ENCODE measurements at places on chromosomes 1 and 21. TPM values are rescaled to one million over a fixed set of nuclear protein-coding genes. Genes with fewer than 3 reads are reported as not detected.
A peak's percentile ranks its signal among the peaks of the same experiment; 100 is the strongest.

The CYP4Z1 gene
- not detected for total RNA-seq

DNA sequence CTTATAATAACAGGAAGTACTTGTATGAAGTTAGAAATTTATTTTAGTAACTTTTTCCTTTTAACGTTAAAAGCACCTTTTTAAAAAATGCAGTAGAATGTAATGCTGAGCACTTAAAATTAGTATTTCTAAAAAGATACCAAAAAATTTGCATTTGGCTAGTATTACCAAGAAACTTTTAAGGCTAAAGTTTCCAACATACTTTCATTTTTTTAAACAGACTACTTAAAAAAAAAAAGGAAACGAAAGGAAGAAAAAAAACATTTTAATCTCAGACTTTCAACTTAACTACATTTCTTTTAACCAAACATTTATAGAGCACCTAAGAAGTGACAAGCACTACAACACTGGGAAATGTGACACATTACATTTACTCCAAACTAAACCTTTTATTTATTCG lies 2.8 kb downstream of the ARID4B start:
- DNase-seq, result no peak

The F13B gene
- total RNA-seq, result not detected

GRCh38 chr1:50978852-50979781 lies 9.1 kb downstream of the CDKN2C start:
- DNase-seq, result no peak

The ANGPTL7 gene
- under 0.01 TPM for total RNA-seq

GRCh38 chr21:41290106-41290799 lies 26.3 kb upstream of the FAM3B start:
- DNase-seq, result no peak

DNA sequence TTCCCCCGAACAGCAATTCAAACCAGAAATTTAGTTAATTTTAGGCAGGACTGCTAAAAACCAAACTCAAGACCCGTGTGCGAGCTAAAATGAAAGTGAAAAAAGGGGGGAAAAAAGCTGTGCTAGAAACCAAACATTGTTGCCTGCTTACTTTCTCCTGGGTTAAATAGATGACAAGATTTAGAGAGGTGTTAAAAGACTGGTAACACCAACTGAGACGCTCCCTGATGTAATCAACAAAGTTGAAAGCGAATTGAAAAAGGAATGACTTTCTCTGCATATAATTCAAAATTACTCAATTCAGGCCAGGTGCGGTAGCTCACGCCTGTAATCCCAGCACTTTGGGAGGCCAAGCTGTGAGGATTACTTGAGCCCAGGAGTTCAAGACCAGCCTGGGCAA lies 6.8 kb downstream of the CDCA8 start:
- DNase-seq, result no peak

The NTMT2 gene
- total RNA-seq, result not detected

DNA sequence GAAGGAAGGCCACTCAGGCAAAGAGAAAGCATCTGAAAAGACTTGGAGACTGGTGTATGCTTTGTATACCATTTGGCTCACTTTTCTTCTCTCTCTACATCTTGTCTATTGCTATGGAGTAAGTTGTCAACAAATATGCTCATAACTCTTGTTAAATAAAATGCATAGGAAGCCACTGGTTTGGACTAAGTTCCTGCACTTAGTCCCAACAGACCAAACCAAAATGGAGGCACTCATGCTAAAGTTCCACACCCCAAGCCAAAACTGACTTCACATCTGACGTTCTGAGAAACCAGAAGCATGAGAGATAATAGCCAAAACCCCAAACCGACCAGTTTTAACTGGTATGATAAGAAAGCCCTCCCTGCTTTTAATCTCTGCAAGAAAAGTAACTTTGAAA lies 135.3 kb upstream of the LYPLAL1 start:
- DNase-seq, result no peak

DNA sequence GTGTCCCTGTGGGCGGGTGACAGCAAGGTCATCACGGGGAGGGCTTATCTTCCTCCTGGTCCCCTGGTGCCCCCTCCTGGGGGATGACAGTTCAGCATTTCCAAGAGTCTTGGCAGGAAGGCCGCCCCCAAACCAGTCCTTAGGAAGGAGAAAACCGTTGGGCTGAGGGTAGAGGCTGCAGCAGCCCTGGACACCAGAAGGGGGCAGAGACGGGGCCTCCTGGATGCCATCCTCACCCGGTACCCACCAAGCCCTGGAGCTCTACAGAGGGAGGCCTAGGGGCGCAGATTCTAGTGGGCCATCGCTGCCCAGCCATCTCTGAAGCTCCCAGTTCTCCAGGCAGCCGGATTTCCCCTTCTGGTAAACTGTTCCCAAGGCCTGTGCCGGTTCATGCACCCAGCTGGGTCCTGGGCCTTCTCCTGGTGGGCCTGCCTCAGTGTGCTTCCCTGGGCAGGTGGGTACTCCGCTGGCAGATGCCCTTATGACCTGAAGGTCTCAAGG lies 14.8 kb upstream of the ZNF669 start:
- DNase-seq, result no peak

- no peak for DNase-seq
Measured at GRCh38 chr1:242826701-242827336, 302.3 kb upstream of the PLD5 start.

DNA sequence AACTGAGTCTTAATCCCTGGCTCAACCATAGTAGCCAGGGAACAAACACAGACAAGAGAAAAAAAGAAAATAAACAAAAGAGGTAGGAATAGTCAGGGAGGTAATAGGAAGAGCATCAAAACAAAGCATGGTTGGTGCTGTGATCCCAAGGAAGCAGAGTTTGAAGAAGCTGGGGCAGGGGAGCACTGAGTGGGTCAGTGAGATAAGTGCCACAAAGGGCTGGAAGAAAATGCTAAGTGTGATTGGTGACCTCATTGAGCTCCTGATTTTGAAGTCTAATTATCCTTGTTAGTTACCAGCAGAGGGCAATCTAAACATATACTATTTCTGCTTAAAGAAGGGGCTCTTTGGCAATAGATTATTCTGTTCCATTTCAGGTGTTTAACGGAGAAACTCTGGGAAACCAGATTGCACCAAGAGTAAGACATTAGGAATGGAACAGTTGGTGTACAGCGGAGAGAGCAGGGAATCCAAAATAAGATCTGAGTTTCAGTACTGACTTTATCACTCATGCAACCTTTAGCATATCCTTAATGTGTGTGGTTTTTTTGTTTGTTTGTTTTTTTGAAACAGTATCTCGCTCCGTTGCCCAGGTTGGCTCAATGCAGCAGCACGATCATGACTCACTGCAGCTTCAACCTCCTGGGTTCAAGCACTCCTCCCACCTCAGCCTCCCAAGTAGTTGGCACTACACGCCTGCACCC lies 30.7 kb upstream of the KIAA1614 start:
- DNase-seq, result peak; percentile 67

- no peak for DNase-seq
Measured at GRCh38 chr1:162397039-162397448, 14.9 kb downstream of the SH2D1B start.

The LAX1 gene
- not detected for total RNA-seq

GRCh38 chr1:7638078-7638477 lies 133.0 kb upstream of the VAMP3 start:
- no peak for DNase-seq

- DNase-seq, result no peak
Measured at GRCh38 chr1:30381671-30382365, 341.6 kb downstream of the MATN1 start.

- no peak for DNase-seq
Measured at GRCh38 chr1:195831789-195832188, 776.5 kb downstream of the KCNT2 start.

GRCh38 chr1:25973610-25974321 lies 24.1 kb downstream of the PAFAH2 start:
- DNase-seq, result no peak

GRCh38 chr21:15872236-15872635 lies 142.5 kb downstream of the USP25 start:
- DNase-seq, result no peak

GRCh38 chr1:79293611-79294010 lies 287.1 kb upstream of the ADGRL4 start:
- peak; percentile 37 for DNase-seq

DNA sequence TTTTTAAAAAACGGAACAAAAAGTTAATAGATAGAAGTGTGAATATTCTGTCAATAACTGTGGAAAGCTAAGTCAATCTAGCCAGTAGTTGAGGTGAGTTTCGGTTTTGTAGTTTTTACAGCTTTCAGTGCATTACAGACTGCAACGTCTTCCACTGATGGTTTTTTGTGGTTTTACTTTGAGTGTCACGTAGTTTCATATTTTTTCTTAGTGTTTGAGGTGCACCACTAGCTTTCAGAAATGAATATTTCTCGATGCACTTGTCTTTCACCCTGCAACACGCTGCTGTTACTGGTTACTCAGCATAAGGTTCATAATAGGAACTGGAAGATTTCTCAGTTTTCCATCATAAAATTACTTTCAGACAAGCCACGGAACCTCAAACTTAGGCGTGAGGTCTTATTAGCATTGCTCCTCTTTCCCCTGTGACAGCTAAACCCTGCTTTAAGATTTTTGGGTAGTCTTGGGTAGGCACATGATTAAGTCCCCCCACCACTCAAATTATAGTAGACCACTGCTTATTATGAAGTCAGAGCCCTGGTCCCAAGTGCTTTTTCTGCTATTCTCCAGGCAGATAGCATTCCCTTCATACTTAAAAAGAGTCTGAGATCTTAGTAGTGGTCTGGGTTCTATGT lies 1412.7 kb downstream of the KCNT2 start:
- DNase-seq, result no peak

The ASCL5 gene
- not detected for total RNA-seq

DNA sequence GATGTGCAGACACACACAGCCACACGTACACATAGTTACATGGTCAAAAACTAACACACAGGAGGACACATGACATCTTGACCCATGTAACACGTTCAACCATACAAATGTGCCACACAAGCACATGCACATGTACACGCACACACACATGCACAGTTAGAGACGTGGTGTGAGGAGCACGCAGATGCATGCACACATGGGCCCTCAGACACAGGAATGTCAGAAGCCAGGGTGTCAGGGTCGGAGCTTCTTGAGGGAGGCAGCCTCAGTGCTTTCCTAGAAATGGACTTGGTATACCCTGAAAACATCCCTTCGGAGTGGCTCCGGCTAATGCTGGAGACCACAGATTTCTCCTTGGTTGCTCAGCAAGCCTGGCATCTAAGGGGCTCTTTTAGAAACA lies 114.3 kb downstream of the DMRTB1 start:
- no peak for DNase-seq

DNA sequence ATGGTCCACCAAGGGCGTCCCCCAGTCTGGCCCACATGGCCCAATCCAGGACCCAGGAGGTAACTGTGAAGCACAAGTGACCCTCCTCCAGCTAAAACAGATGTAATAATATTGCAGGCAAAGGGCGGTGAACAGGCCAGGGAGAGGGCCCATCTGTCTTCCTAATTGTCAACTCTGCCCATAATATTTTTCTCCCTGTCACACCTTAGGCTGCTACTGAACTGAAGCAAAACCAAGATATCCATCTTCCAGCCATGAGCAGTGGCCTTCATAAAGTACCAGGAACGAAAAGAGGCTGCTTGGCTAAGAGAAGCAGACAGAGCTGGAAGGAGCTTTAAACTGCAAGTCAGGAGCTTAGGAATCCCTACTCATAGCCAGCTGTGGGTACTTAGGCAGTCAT lies 3.1 kb downstream of the KANK4 start:
- DNase-seq, result no peak
